ENCODE measurements at places on chromosomes 1 and 21. TPM values are rescaled to one million over a fixed set of nuclear protein-coding genes. Genes with fewer than 3 reads are reported as not detected.

Gene S100A8
- 220 TPM for total RNA-seq

Gene KRTAP8-1
- not detected for total RNA-seq

Gene ADAMTS1
- total RNA-seq, result 18.7 TPM

DNA sequence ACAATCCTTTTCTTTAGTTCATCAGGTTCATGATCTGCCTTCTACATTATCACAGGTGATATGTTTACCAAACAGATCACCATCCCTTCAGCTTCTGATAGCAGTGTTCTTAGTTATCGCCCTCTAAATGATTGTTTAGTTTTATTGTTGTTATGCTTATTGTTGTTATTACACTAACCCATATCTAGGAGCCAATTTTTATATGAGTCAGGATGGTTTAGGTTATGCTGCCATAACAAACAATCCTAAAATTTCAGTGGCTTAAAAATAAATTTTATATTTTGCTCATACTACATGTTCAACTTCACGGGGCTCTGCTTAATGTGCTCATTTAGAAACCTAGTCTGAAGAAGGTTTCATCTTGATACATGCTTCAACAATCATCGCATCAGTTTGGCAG lies 4.4 kb upstream of the JUN start:
- DNase-seq, result no peak

Measured in natural killer cell (primary cell).